RPMI8226 (cell line): ENCODE measurements at places on chromosomes 7 and 10.

- DNase-seq: no peak
Measured at GRCh38 chr10:79178614-79179163, 109.9 kb downstream of the ZMIZ1 start.

- DNase-seq: no peak
Measured at GRCh38 chr7:104951546-104951945, 62.5 kb upstream of the KMT2E start.

DNA sequence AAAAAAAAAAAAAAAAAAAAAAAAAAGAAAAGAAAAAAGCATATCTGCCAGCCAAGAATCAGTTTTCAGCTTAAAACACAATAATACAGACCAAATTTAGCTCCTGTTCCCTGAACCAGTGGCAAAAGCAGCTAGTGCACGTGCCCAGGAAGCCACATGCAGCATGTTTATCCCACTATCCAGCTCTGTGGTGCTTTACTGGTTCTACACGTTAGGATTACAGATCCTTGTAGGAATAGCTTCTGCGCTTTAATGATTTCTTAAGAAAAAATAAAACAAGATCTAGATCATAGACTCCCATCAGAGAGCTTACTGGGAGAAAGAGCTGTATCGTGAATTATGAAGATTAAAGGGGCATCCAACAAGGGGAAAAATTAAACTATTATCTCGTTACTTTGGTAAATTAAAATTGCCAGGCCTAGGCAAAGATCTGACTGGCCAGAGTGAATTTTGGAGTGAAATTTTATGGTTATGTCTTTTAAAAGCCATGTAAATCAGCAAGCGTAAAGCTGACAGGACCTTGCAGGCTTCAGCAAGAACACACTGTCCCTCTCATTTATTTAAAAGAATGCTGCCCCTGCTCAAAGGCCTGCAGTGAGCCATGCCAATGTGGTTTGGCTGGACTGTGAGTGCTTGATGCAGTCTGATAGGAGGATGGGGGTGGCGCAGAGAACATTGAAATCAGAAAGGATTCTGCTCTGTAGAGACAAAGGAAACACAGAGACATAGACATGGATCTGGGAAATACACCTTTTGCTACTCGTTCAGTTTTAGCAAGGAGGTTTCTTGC is 177.3 kb upstream of the PHYHIPL start:
- no peak for DNase-seq

GRCh38 chr10:75542906-75543305 is 111.5 kb downstream of the LRMDA start:
- no peak for DNase-seq

GRCh38 chr7:95421847-95422444 is 12.9 kb downstream of the PON2 start:
- no peak for DNase-seq

DNA sequence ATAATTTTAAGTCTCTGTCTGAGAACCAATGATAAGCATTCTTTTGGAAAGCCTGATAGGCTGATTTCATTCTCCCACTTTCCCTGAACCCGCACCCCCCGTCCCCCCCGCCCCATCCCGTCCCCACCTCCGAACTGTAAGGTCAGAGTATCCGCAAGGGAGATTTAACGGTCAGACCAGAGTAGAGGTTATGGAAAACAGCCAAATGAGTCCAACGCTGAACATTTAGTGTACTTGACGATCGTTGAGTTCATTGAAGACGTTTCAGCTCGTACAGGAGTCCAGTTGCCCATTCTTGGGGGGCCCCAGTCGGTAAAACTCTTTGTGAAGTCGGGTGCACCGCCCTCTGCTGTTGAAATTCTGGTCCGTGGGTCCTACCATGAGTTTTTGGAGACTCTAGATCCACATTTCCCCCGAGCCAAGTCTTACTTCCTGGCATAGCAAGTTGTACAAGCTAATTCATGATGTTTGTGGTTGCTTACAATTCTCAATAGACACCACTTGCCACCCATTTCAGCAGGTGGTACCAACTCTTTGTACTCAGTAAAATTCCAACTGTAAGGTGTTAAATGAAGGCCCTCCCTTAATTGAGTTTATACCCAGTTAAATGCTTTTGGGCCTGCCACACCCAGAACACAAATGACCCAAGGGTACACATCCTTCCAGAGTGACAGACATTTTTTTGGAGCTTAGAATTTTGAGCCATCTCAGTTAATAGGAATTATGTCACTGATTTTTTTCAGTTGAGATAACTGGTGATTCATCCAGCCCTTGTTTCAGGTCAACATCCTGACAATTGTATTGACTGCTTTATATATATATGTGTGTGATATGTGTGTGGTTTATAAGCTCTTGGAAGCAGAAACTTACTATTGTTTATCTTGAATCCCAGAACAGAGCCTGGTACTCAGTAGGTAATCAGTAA is 1.2 kb downstream of the MARCHF5 start:
- DNase-seq: peak; percentile 52

GRCh38 chr7:94237417-94237816 is 157.3 kb upstream of the COL1A2 start:
- DNase-seq: no peak

DNA sequence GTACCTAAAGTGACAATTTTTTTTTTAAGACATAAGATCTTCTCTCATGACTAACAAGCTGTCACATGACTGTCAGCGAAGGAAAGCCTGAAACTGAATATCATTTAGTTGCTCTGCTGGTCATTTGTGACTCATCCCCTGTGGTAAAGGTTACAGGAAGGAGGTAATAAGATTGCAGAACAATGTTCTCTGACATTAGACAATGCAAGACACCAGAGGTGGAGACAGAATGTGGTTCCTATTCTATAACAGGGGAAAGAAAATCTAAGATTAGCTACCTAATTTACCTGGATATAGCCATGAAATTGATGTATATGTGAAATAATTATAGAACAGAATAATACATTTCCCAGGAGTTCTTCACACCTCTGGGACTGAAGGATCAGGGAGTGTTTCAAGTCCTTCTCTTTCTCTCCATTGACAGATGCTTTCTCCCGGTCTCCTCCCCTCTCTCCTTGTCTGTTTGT is 47.7 kb downstream of the LRGUK start:
- DNase-seq: peak; percentile 32

GRCh38 chr7:38171623-38172391 is 6.2 kb upstream of the STARD3NL start:
- DNase-seq: peak; percentile 23

DNA sequence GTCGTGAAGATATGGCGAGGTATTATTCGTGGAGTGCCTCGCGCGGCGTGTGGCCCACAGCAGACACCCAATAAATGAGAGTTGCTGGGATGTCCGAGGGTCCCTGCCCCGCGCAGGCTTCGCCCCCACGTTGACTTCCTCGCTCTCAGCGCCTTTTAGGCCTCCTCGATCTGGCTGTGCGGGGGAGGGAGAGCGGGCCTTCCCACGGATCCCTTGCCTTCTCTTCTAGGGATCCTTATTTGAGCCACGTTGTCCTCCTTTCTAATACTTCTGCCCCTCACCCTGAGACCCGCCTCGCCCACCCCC is 660 bp downstream of the VCL start:
- no peak for DNase-seq

GRCh38 chr7:28533731-28534531 is 121.6 kb downstream of the CREB5 start:
- DNase-seq: no peak

DNA sequence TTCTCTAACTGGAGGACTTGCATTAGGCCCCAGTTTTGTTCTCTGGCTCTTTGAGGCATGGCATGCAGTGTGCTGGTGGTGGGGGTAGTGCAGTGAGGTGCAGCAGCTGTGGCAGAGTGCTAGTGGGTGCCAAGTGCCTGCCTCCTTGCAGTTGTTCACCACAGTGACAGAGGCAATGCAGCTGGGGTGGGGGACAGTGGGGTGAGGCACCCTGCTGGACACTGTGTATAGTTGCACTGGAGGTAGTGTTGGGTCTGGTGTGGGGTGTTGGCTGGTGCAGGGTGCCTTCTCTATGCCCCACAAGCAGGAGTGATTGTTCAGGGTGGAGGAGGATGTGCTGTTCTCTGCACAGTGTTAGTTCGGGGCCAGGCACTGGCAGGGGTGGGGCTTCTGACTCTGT is 21.7 kb upstream of the KEL start:
- DNase-seq: no peak
